ENCODE measurements at places on chromosomes 12 and 14.

DNA sequence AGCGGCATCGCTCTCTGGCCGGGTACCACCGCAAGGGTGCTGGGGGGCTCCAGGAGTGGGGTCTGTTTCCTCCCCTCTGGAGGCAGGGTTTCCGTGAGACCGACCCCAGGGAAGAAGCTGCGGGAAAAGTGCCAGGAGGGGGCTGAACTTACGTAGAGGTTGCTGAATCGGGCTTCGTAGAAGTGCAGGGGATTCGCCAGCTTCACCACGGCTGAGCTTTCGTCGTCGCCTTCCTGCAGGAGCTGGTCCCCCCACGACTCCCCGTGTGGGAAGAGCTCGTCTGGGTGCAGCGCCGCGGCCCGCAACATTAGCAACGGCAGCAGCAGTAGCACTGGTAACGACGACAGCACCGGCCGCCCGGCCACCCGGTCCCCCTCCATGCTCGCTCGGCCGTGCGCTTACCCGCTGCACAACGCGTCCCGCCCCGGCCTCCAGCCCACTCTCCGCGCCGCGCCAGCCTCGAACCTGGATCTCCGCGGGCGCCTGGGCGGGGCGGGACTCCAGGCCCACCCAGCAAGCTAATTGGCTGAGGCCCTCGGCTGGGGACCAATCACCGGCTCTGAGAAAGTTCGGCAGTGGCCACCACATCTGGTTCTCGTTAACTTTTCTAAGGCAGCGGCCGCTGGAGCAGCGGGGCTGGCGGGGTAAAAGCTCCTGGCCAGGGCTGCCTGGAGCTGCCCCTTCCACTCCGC lies at the start of gene NID2:
Gene NID2, minus strand, starts transcription at position 445 of the 692 bp plus-strand sequence. Its CDS starts 65 bp downstream, at position 380.
- DNase-seq: no peak

DNA sequence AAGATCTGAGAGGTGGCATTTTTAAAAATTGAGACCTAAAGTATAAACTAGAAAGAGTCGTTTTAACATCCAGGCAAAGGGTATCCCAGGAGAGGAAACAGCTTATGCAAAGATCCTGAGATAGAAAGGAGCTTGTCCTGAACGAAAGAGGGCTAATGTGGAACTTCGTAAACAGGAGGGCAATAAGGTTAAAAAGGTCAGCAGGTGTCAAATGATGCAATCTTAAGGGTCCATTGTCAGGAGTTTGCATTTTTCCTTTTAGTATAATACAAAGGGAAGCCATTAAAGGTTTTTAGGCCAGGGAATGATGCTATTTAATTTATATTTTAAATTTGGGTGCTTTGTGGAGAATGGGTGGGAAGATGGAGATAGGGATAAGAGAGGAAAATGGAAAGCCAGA lies 14.4 kb downstream of the FMNL3 start:
- DNase-seq: no peak

DNA sequence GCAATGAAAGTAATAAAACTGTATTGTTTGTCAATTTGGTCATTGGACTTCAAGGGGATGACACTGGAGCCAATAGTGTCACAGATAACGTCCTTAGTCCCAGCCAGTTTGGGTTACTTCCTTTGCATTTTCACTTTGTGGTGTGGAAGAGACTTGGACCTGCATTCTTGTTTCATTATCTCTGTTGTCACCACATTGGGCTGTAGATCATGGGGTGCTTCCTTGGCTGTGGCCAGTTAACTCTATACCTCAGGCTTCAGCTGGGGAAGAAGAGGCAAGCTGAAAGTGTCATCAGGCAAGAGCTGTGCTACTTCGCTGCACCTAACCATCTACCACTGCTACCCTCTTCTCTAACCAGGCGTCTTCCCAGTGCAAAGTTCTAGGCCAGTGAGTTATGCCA lies 15.1 kb upstream of the CISTR start:
- DNase-seq: no peak

DNA sequence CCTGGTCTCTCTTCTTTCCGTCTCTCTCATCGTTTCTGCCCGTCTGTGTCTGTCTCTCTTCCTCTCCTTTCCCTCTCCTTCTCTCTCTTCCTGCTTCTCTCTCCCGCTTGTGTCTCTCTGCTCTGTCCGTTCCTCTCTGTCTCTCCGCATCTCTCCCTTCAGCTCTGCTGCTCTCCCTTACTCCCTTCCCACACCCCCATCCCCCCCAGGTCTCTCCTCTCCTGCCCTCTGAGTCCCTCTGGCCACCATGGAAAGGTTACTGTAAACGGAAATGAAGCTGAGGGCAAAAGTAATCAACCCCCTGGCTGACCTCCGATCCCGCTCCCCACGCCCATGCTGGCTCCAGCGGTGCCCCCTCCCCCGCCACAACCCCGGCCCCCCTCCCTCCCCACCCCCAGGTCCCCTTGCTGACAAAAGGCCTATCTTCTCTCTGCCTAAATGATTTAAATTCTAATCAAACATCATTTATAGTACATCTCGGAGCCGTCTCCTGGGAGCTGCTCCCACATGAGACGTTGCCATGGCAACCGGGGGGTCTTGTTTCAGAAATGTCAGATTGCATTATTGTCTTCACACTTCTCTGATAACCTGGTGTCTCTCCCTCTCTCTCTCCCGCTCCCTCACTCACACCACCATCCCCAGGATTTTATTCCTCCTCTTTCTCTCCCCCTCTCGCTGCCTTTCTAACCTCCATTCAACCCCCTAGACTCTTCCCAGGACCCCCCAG lies 203.8 kb downstream of the RBM19 start:
- no peak for DNase-seq

- DNase-seq: no peak
Observed at GRCh38 chr12:104577581-104577981, 120.8 kb downstream of the CHST11 start.

DNA sequence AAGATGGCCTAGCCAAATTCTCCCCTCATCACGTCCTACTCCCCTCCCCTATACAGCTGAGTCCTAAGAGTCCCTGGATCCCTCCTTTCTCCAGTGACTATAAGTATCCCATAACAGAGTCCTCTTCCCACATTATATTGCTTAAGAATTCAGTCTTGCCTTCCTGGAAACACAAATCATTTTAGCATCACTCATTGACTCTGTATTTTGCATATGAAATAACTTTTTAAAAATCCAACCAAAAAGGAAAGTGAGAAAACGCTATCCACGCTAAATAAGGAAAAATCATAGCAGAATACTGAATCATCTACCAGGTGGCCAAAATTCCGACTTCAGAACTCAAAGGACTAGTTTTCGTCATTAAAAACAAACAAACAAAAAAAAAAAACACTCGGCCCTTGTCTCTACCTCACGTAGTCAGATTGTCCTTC lies 130.2 kb downstream of the GCH1 start:
- DNase-seq: no peak

All from stimulated activated CD4-positive, alpha-beta T cell treated with anti-CD3 and anti-CD28 coated beads, Interleukin-1b, Interleukin-23, amount 100 ng/mL, for 1 hour (primary cell).